ENCODE measurements at places on chromosomes 3 and 15. TPM values are rescaled to one million over a fixed set of nuclear protein-coding genes. Genes with fewer than 3 reads are reported as not detected.

Gene CPLX3
- total RNA-seq: not detected

Gene PSTPIP1
- total RNA-seq: not detected

Gene ERICH6
- under 0.01 TPM for total RNA-seq

- no peak for DNase-seq
These were observed 360.1 kb downstream of the SHQ1 start for GRCh38 chr3:72487946-72488737.

- no peak for DNase-seq
These were observed 66.9 kb downstream of the DCLK3 start for GRCh38 chr3:36697229-36698001.

GRCh38 chr15:58066042-58066867, 744 bp upstream of the ALDH1A2 start:
- DNase-seq: no peak

DNA sequence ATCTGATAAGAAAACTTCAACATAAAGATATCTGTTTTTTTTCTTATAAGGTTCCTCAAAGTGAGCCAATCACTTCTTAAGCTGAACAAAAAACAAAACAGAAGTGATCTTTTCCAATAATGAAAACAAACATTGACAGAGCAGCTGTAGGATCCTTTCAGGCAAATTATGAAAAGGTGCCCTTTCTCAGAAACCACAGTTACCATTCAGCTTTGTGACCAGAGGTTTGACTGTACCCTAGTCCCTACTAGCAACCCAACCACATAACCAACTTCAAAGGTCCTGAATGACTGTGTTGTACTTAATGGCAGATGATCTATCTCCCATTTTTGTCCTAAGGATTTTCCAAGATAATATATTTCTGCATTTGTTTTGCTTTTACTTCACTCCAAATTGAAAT, 39.4 kb upstream of the CCR2 start:
- no peak for DNase-seq

- DNase-seq: no peak
These were observed 436 bp upstream of the SLC9A9 start for GRCh38 chr3:143848704-143849103.

Gene HRG
- not detected for total RNA-seq

Gene ANKRD34C
- not detected for total RNA-seq

DNA sequence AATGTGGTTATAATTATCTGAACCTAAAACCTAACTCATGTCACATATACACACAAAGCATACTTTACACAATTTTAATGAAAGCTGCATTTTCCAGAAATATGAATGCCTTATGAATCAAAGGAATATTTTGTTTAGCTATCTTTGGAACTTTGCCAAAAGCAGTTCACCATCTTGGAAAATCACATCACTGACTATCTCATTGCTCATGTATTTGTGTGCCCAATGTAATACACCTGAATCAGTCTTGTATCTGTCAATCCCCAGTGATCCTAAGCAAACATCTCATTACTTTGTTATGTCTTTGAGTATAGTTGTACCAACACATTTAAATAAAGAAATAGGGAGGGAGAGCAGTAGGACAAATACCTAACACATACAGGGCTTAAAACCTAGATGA, 15.6 kb upstream of the CD47 start:
- no peak for DNase-seq

GRCh38 chr3:40930756-40931155, 268.5 kb upstream of the CTNNB1 start:
- DNase-seq: no peak

GRCh38 chr3:128237348-128238183, 84.3 kb downstream of the EEFSEC start:
- no peak for DNase-seq

Gene PRKCI
- total RNA-seq: 81.8 TPM

Gene STAB1
- 0.13 TPM for total RNA-seq

DNA sequence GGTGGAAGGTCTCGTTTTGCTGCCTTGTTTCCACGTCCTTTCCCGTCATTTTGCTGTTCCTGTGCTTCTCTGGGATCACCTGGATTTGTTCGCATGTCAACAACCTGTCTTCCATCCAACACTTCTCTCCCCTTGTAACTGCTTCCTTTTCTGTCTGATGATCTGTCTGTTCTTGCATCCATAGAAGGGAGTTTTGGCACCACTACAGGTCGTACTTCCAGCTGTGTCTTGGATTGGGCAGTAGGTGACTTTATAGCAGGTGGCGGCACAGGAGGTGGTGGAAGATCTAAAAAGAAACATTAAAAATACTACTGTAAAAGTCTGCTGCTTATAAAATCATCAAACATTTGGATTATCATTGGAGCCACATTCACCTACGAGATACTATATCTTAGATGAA, 1161.0 kb downstream of the ROBO1 start:
- DNase-seq: no peak

DNA sequence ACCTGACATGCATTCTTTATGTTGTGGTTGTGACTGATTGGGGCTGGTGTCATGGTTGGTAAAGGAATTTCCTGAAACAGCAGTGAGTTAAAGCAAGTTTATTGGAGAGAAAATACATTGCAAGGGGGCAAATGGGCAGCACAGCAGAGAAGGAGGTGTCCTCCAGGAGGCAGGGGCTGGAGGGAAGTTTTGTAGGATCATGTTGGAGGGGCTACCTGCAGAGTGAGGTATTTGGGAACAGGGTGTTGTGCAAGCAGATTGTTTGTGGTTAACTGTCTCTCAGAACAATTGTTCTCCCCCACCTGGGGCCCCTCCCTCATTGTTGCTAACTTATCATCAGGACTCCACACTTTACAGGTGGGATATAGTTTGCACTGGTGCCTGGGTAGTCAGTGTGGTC, 196.0 kb downstream of the NSUN3 start:
- peak; percentile 18 for DNase-seq

DNA sequence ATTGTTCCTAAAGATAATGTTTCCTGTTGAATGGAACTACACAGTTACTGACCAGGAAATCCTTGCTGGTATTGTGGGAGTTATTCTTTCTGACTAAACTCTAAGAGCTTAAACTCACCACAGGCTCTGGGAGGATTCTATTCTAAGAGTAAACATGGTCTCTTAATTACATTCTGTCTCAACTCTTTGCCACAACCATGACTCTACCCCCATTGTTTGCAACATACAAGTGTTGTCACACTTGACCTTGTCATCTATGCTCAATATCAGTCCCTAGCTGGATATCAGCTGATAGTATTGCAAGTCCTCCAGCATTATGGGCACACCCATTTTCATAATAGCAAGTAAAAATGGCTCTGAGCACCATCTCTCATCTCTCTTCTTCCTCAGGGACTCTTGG, 29.6 kb upstream of the SECISBP2L start:
- DNase-seq: no peak

DNA sequence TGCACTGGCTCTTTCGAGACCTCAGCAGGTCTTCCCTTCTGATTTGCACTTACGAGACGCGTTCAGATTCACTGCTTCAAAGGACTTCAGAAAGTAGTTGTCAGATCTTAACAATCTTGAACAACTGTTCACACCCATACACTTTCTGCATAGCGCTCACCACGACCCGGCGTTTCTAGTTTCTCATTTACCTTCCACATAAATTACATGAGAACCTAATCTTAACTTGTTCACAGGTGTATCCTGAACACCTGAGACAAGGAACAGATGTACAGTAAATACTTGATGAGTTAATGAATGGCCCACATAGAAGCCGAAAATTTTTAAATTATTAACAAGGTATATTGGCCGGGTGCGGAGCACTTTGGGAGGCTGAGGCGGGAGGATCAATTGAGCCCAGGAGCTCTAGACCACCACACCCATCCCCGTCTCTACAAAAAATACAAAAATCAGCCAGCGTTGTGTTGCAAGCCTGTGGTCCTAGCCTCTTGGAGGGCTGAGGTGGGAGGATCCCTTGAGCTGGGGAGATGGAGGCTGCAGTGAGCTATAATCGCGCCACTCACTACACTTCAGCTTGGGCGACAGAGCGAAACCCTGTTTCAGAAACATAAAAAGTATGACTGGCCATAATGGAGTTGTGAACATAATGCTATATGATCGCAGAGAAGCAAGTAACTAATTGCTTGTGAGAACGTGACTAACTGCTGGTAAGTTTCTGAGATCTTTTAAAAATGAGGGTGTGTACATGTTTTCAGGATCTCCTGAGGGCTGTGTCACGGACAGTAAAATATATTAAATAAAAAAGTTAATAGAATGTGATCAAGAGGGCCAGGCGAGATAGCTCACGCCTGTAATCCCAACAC, 984 bp upstream of the SMARCC1 start:
- peak; percentile 13 for DNase-seq

- peak; percentile 55 for DNase-seq
These were observed 685.3 kb downstream of the GRM7 start for GRCh38 chr3:7546253-7546652.

- no peak for DNase-seq
These were observed 414.0 kb upstream of the ZNF717 start for GRCh38 chr3:76199382-76199781.

GRCh38 chr15:66063147-66063546, 190.4 kb downstream of the MEGF11 start:
- DNase-seq: no peak

- DNase-seq: no peak
These were observed 23.0 kb downstream of the BUB1B start for GRCh38 chr15:40183636-40184463.

Gene SAXO2
- 0.38 TPM for total RNA-seq

Gene DPPA2
- total RNA-seq: not detected

Gene CCDC39
- total RNA-seq: not detected

DNA sequence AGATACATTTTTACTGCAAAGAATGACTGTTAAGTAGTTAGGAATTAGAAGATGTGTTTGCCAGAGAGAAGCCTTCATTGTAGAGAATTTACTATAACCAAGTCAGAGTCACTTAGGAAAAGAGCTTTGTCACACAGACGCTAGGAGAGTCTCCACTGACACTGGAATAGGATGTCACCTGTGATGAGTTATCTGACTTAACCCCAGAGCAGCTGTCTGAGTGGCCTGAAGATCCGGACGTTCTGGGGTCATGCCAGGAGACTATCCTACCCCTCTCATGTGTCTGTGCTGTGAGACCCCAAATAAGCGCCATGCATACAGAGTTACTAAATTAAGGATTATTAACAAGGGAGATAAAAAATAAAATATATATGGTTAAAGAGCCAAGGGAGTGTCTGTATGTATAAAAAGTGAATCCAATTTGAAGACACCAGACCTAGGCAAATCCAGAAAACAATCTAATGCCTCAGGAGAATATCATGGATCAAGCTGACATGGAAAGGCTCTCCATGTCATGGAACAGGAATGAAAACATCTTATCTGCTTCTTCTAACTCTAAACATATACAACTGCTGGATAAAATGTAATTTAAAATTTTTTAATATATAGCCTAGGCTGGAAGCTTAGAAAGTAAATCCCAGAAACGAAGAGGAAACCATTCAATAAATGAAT, 43.5 kb downstream of the ITGB5 start:
- no peak for DNase-seq

Gene CPNE9
- total RNA-seq: not detected

GRCh38 chr15:38558372-38559059, 6.1 kb downstream of the RASGRP1 start:
- peak; percentile 22 for DNase-seq

DNA sequence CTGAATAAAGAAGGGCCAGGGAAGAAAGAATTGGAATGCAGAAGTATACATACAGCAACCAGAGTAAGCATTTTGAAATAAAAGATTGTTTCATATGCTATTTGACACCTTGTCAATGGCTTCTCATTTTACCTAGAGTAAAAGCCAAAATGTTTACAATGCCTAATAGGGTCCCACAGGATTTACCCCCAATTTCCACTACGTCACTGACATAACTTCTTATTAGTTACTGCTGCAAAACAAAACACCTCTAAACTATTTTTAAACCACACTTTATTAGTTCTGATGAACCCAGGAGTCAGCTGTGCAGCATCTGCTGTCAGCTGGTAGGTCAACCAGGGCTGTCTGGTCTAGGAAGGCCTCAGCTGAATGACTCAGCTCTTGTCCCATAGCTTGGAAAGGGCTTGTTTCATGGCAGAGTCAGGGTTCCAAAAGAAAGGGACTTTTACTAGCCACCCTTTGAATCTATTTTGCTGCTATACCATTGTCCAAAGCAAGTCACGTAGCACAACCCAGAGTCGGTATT, 945.1 kb downstream of the EPHA3 start:
- DNase-seq: no peak

GRCh38 chr15:41936649-41937567, 35.4 kb downstream of the EHD4 start:
- DNase-seq: no peak

Gene SCG5
- 11.8 TPM for total RNA-seq

DNA sequence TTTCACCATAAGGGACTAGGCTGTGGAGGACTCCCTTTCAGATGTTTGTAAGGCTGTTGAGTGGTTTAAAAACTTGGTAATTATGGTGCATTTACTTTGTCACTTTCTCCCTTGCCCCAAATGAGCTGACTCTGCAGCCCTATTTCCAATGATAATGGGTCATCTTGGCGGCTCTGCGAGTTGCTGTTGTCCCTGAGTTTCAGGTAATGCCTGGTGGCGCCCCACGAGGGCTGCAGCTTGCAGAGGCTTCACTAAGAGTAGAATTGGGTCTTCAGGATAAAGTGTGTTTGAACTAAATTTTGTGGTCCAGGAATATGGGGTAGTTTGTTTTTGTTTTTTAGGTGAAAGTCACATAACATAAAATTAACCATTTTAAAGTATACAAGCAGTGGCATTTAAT, 450.1 kb upstream of the CFAP20DC start:
- no peak for DNase-seq

Gene CHST2
- 2.9 TPM for total RNA-seq

DNA sequence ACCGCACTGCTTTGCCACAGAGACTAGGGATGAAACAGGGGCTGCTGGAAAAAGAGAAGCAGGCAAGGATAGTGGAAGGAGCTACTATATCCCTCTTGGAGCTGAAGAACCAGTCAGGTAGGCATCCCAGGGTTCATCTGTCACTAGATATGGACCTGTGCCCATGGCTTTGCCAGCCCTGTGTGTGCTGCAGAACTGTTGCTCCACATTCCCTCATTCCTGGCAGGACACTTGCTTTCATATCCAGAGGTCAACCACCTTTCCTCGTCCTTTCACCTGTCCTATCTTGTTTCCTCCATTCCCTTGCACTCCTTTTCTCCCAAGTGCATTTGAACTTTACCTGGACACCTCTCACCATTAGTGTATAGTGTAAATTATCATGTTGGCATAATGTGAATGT, 12.0 kb downstream of the SNRK start:
- DNase-seq: no peak

GRCh38 chr15:76153241-76154197, 93.7 kb downstream of the TMEM266 start:
- DNase-seq: no peak

- DNase-seq: peak; percentile 96
These were observed 300.0 kb upstream of the CTNNB1 start for GRCh38 chr3:40899286-40899712.

- peak; percentile 29 for DNase-seq
These were observed 3.2 kb upstream of the GBE1 start for GRCh38 chr3:81764665-81765064.

- DNase-seq: no peak
These were observed 155.6 kb downstream of the STXBP5L start for GRCh38 chr3:121063628-121064027.

All from bronchial epithelial cell (primary cell).